Prostate gland (tissue), 2 donors: ENCODE measurements at places on chromosomes 3 and 15.
A peak's percentile ranks its signal among the peaks of the same experiment; 100 is the strongest.

GRCh38 chr3:193621127-193621526, 28.1 kb downstream of the OPA1 start:
- H3K4me3 ChIP-seq = no peak overlapping the region
- no peaks in the 10 kb centered on the region for H3K36me3 ChIP-seq
- H3K27me3 ChIP-seq = no peaks in the 10 kb centered on the region
- H3K4me1 ChIP-seq = no peaks in the 10 kb centered on the region
- no peak for DNase-seq

DNA sequence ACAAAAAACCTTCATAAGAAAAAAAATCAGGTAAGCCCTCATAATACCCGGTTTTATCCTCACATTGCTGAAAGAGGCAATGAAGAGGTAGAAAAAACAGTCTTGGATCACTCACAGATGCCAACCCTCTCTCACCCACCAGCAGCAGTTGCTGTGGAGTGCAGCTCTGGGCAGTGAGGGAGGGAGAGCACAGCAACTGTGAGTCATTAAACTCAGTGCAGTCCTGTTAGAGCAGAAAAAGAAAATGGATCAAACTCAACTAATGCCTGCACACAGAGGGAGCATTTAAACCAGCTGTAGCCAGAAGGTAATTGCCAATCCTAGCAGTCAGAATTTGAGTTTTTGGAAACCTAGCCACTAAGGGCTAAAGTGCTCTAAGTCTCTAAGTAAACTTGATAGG, 1050.6 kb upstream of the ALCAM start:
- no peak for DNase-seq
- H3K27ac ChIP-seq = no peak overlapping the region
- no peaks in the 10 kb centered on the region for H3K36me3 ChIP-seq
- no peak overlapping the region for H3K4me3 ChIP-seq
- H3K27me3 ChIP-seq = no peaks in the 10 kb centered on the region

DNA sequence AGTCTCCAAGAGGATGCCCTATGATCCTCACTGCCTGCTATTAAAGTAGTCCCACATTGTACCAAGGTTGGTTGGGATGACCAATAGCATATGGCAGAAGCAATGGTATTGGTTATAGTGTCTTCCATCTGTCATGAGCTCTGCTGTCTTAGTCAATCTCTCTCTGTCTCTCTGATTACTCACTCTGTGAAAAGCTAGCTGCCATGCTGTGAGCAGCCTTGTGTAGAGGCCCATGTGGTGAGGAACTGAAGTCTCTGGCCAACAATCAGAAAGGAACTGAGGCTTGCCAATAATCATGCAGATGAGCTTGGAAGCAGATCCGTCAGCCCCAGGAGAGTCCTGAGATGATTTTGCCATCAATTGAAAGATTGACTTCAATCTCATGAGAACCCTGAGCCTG, 60.3 kb upstream of the CFAP161 start:
- no peak for DNase-seq
- no peaks in the 10 kb centered on the region for H3K36me3 ChIP-seq
- no peaks in the 10 kb centered on the region for H3K27me3 ChIP-seq
- H3K4me1 ChIP-seq = no peaks in the 10 kb centered on the region

- no peak overlapping the region for H3K4me3 ChIP-seq
- no peaks in the 10 kb centered on the region for H3K36me3 ChIP-seq
- no peaks in the 10 kb centered on the region for H3K27me3 ChIP-seq
- no peak overlapping the region for H3K27ac ChIP-seq
- DNase-seq = no peak
Observed at GRCh38 chr15:63067976-63068743, 25.6 kb downstream of the TPM1 start.

GRCh38 chr15:83413054-83413719, 34.0 kb upstream of the SH3GL3 start:
- no peak overlapping the region for H3K4me3 ChIP-seq
- DNase-seq = no peak
- H3K27me3 ChIP-seq = no peaks in the 10 kb centered on the region
- H3K36me3 ChIP-seq = no peaks in the 10 kb centered on the region
- H3K27ac ChIP-seq = no peak overlapping the region

- no peaks in the 10 kb centered on the region for H3K4me1 ChIP-seq
- no peak overlapping the region for H3K27ac ChIP-seq
- H3K4me3 ChIP-seq = no peak overlapping the region
- DNase-seq = no peak
Observed at GRCh38 chr15:74421302-74422245, 12.2 kb downstream of the SEMA7A start.

DNA sequence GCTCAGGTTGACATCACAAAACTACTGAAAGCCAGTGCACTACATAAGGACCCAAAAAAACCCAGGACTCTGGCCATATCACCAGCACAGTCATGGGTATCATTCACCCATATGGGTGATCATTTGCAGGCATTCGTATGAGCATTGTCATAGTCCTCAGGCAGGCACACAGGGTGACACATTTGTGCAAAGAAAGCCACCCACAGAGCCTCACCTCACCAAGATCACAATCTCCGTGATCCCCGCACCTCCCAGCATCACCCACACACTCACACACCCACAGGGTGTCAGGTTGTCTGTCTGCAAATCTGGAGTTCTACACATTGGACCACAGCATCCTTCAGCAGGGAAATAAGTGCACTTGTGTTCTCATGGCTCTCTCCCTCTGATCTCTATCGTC, 166.0 kb upstream of the LPP start:
- no peak for DNase-seq
- H3K4me3 ChIP-seq = no peak overlapping the region
- H3K27ac ChIP-seq = no peak overlapping the region
- H3K4me1 ChIP-seq = no peaks in the 10 kb centered on the region
- no peaks in the 10 kb centered on the region for H3K36me3 ChIP-seq

- no peaks in the 10 kb centered on the region for H3K27me3 ChIP-seq
- no peaks in the 10 kb centered on the region for H3K36me3 ChIP-seq
- H3K4me3 ChIP-seq = no peak overlapping the region
- no peaks in the 10 kb centered on the region for H3K4me1 ChIP-seq
- no peak for DNase-seq
Observed at GRCh38 chr15:84888639-84889038, 4.2 kb downstream of the SLC28A1 start.

GRCh38 chr3:188531210-188531609, 377.3 kb downstream of the LPP start:
- H3K27ac ChIP-seq = no peak overlapping the region
- no peak overlapping the region for H3K4me3 ChIP-seq
- H3K27me3 ChIP-seq = no peaks in the 10 kb centered on the region
- H3K36me3 ChIP-seq = no peaks in the 10 kb centered on the region

DNA sequence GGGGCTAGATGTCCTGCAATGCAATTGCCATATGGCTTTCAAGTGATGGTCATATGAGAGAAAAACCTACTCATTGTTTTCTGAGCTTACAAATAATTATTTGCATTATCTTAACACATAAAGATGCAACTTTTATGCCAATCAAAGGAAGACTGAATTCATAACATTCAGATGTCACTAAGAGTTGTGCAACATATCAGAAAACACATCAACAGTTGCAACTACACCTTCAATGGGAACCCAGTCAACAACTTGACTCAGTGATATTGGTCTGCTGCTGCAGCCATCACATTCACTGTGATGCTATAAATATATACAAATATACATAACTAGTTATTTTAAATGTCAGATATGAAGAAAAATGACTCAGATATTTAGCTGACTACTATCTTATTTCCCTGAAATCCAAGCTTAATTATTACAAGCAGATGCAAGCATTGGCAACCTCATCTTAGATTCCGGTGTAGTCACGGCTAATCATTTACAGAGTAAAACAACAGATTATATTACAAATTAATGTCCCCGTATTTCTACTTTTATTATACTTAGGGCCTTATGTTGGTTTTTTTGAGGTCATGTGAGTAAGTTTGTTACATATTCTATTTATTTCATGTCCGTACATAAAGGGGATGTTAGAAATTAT, 23.7 kb downstream of the CNTN3 start:
- H3K4me1 ChIP-seq = no peaks in the 10 kb centered on the region
- no peak overlapping the region for H3K27ac ChIP-seq
- no peaks in the 10 kb centered on the region for H3K36me3 ChIP-seq
- H3K4me3 ChIP-seq = no peak overlapping the region

GRCh38 chr3:75101329-75102147, 487.1 kb upstream of the CNTN3 start:
- H3K4me1 ChIP-seq = no peaks in the 10 kb centered on the region
- H3K4me3 ChIP-seq = no peak overlapping the region
- H3K27ac ChIP-seq = no peak overlapping the region
- no peak for DNase-seq
- H3K27me3 ChIP-seq = no peaks in the 10 kb centered on the region

DNA sequence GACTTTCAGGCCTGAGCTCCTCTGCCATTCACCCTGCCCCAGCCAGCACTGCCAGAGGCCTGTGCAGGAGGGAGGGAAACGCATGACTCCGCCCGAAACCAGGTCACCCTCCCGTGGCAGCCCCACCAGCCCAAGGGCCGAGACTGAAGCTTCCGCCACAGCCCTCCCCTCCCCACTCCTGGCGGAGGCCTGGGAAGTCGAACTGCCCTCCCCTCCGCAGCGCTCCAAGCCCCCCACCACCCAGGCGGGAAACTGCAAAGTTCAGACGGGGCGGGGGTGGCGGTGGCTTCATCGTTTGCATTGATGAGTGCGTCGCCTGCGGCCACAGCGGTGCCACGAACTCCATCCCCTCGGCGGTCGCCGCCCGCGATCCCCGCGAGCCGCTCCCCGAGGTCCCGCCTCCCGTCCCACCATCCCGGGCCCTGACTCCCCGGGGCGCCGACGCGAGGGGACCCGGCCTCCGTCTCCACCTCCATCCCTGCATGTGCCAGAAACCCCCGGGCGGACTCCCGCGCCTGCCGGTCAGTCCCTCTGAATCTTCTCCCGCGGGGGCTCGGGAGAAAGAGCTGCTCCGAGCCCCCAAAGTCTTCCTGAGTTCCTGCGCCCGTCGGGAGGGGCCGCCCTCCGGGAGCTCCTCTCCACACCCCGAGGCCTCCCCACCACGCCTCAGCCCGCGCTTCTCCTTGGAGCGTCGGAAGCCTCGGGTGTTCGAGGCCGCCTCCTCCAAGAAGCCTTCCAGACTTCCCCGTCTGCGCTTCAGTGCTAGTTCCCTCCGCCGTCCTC, 698 bp downstream of the MELTF start:
- H3K27ac ChIP-seq = no peak overlapping the region
- H3K4me1 ChIP-seq = peaks cover 6% of the 10 kb centered on the region
- H3K4me3 ChIP-seq = peak overlapping the region; percentile 42
- no peaks in the 10 kb centered on the region for H3K27me3 ChIP-seq
- no peak for DNase-seq

DNA sequence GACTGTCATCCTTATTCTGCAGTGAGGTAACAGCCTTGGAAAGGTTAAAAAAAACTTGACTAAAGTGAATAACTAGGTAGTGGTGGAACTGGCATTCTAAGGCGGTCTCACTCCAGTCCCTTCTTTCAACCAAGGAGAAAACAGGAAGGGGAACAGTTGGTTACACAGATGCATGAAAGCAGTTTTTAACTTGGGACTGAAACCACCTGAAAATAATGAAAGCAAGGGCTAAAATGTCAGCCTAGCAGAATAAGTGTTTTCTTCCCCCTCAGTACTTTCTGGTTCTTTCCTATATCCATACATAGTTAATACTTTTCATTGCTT, 748 bp upstream of the AVEN start:
- DNase-seq = no peak
- H3K27me3 ChIP-seq = no peaks in the 10 kb centered on the region
- H3K27ac ChIP-seq = no peak overlapping the region
- no peak overlapping the region for H3K4me3 ChIP-seq
- no peaks in the 10 kb centered on the region for H3K36me3 ChIP-seq

- no peaks in the 10 kb centered on the region for H3K36me3 ChIP-seq
- H3K27me3 ChIP-seq = no peaks in the 10 kb centered on the region
- H3K4me1 ChIP-seq = no peaks in the 10 kb centered on the region
- no peak overlapping the region for H3K27ac ChIP-seq
- H3K4me3 ChIP-seq = no peak overlapping the region
Observed at GRCh38 chr3:17187589-17188184, 302.9 kb downstream of the PLCL2 start.

DNA sequence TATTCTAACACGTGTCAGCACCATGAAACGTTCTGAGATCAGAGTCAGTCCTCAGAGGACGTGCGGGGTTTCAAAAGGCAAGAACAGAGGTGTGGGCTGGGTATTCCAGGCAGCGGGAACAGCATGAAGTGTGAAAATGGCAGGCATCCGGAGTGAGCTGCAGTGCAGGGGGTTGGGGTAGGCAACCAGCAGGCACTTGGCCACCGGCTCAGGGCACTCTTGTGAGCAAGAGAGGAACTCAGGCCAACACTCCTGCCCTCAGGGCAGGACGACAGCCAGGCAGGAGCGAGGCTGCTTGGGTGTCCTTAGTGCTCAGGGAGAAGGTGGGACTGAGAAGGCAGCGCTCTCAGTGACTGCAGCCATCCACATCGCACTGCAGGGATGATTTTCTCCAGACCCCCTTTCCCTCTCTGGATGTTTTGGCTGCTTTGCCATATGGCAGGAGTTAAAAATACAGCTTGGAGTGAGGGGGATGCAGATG, 151.1 kb downstream of the NUP210 start:
- H3K4me1 ChIP-seq = no peaks in the 10 kb centered on the region
- DNase-seq = no peak
- no peak overlapping the region for H3K27ac ChIP-seq
- no peaks in the 10 kb centered on the region for H3K27me3 ChIP-seq

- H3K36me3 ChIP-seq = no peaks in the 10 kb centered on the region
- H3K27ac ChIP-seq = no peak overlapping the region
- no peak overlapping the region for H3K4me3 ChIP-seq
Observed at GRCh38 chr3:193553586-193553985, 1.1 kb downstream of the ATP13A4 start.
